ENCODE measurements at places on chromosomes 13 and 19.

DNA sequence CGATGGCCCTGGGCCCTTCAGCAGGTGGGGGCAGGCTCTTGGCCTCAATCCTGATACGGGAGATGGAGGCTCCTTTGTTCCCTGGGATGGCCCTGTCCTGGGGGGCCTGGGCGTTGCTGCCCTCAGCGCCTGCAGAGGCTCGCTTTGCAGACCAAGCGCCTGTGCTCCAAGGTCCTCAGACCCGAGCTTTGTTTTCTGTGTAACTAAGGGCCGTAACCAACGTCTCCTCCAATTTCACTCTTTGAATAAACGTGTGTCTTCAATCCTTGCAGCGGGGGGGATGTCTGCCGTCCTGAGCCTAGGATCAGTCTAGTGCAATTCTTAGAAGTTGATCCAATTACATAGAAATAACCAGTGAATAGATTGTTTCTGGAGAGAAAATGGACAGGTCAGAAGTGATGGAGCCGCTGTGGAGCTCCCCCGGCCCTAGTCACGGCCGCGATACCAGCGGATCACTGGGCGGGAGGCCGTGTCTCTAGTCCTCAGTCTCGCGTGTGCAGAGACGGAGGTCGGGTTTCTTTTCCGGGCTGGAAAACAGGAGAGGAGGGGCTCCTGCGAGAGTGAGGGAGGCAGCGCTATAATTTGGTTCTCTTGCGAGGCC lies 5.3 kb downstream of the PTBP1 start:
- DNase-seq, result no peak

- DNase-seq, result no peak
Observed at GRCh38 chr13:79405501-79405830, 589 bp downstream of the RBM26 start.

DNA sequence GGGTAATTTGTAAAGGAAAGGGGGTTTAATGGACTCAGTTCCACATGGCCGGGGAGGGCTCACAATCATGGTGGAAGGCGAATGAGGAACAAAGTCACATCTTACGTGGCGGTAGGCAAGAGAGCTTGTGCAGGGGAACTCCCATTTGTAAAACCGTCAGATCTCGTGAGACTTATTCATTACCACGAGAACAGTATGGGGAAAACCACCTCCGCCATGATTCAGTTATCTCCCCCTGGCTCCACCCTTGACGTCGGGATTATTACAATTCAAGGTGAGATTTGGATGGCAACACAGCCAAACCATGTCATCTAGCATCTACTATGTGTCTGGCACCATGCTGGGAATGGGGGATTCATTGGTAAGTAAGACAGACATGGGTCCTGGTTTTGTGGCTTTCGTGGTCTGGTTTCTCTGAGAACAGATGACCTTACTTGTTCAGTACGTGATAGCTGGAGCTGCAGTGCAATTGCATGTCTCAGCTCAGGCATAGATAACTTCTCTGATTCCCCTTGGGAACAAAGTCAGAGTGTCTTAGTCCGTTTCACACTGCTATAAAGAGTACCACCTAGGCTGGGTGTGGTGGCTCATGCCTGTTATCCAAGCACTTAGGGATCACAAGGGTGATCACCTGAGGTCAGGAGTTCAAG lies 8.3 kb downstream of the ZNF554 start:
- DNase-seq, result no peak

DNA sequence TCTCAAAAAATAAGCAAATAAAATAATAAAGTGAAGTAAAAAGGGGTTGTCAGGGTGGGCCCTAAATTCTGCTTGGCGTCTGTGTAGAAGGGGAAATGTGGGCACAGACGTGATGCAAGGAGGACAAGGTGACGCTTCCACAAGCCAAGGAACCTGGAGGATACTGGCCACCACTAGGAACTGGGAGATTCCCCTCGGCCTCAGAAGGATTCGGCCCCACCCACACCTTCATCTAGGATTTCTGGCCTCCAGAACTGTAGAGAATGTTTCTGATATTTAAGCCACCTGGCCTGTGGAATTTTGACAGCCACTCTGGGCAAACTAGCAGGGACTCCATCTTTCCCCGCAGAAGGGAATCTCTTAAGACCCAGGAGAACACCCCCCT lies 1.1 kb downstream of the PLEKHJ1 start:
- no peak for DNase-seq

- DNase-seq, result no peak
Observed at GRCh38 chr13:44106266-44107152, 226.8 kb downstream of the LACC1 start.

GRCh38 chr13:96203471-96203870 lies 113.6 kb downstream of the HS6ST3 start:
- no peak for DNase-seq

DNA sequence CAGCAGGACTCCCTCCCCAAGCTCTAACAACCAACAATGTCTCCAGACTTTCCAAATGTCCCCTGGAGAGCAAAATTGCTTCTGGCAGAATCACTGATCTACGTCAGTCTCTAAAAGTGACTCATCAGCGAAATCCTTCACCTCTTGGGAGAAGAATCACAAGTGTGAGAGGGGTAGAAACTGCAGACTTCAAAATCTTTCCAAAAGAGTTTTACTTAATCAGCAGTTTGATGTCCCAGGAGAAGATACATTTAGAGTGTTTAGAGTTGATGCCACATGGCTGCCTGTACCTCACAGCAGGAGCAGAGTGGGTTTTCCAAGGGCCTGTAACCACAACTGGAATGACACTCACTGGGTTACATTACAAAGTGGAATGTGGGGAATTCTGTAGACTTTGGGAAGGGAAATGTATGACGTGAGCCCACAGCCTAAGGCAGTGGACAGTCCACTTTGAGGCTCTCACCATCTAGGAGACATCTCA lies 6.2 kb upstream of the CEACAM5 start:
- DNase-seq, result no peak

DNA sequence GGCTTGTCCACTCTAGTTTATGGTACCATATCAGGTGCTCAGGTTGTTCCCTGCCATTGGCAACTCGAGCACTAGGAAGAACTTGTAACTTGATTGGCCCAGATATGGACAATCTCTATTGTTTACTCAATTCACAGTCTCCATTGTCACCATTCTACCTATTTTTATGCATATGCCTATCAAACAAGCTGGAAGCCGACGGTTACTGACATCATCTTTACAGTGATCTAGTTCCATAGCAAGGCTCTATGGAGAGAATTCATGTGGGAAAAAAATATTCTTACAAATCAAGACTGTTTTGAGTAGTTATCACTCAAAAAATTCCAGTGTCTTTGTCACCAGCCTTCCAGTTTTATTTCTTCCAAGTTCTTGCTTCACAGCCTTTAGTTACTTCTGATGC lies 1006.2 kb upstream of the PRR20A start:
- DNase-seq, result no peak

- DNase-seq, result peak; percentile 53
Observed at GRCh38 chr19:47707135-47707925, 5.9 kb upstream of the EHD2 start.

DNA sequence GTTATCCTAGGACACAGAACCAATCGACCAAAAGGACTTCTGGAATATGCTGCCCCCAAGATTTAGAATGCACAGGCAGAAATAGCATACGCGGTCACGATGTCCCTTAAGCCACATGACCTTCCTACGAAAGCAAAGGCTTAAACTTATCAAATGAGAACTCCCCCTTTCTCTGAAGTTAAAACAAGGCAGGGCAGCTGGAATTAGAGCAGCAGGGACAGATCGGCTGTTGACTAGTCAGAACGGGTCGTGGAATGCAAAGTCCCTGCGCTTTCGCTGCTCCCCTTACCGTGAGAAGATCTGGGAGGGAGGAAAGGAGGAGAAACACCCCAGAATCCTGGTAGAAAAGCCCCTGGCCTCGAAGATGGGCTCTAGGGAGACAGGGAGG lies 799 bp upstream of the USPL1 start:
- DNase-seq, result peak; percentile 14

DNA sequence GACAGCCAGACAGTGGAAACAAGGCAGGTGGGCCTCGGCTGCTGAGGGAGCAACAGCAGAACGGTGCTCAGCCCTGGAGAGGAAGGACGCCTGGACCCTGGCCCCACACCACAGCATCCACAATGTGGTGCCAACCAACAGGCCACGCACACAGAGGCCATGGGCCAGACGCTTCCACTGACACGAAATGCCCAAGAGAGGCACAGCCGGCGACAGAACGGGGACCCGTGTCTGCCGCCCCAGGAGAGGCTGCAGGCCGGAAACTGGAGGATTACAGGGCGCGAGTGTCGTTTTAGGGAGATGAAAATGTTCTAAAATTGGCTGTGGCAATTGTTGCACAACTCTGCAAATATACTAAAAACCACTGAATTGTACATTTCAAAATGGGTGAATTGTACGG lies 69.7 kb downstream of the RASA3 start:
- DNase-seq, result no peak

GRCh38 chr13:41085961-41086585 lies 24.8 kb downstream of the WBP4 start:
- no peak for DNase-seq

DNA sequence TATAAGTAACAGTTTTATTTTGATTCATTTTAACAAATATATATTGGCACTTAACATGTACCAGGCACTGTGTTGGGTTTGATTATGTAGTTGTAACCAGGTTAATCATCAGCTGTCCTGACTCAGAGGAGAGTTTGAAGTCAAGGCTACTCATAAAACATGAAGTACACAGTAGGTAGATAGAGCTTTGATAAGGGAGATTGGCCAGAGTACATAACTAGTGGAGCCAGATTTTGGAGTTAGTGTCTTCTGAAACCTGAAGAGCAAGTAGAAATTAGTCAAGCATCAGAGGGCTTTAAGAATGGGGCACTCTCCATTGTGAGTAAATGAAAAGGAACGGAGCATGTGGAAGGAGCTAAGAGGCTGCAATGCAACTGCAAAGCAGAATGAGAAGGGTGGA lies 333.9 kb downstream of the RFC3 start:
- DNase-seq, result no peak

DNA sequence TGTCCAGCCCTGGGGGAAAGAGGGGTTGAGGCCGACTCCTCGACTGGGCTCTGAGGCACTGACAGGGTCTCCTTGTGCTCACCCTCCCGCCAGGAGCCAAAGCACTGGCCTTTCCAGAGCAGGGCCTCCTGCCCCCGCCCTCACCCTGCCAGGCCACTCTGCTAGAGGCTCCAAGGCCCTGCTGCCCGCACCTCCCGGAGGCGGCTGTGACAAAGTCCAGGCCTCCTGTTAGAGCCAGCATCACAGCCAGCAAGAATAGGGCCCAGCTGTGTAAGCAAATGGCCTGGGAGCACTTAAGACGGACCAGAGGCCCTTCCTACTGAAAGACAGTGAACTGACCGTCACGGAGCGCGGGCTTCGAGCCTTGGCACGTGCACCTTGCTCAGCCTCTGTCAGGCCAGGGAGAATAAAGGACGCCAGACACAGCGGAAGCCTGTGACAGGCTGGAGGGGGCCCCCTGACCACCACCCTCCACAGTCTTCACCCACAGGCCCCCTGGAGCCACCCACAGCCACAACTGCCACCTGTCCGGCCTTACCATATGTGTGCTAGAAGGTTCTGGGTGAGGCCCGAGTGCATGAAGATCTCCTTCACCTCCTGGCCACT lies 50.9 kb downstream of the EPS15L1 start:
- no peak for DNase-seq

GRCh38 chr19:38388349-38389100 lies at the start of gene SPRED3:
Gene SPRED3, plus strand, starts transcription at chr19:38388697. Its CDS starts 1,606 bp downstream, at chr19:38390303.
- DNase-seq, result no peak

DNA sequence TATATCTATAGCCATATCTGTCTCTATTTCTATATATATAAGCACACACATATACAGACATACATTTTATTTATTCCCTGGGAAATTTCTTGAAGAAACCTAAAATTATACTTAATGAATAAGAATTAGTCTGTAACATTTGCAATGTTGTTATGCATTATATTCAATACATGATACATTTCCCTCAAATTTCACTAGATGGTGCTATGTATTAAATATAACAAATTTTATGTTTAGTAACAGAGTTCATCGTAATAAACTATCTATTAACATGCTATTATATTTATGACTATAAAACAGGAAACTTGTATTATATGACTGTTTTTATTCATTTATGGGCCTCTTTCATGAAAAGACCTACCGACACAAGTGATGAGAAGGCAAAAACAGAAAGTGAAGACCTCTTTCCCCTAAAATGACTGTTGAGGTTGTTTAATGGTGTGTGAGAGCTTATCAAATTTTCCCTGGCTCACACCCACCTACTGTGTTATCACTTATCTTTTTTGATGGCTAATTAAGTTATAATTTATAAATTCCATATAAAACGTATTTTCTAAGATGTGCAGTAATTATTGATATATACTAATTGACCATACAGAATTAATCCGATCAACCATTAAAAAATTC lies 881.9 kb downstream of the SLITRK6 start:
- DNase-seq, result no peak

DNA sequence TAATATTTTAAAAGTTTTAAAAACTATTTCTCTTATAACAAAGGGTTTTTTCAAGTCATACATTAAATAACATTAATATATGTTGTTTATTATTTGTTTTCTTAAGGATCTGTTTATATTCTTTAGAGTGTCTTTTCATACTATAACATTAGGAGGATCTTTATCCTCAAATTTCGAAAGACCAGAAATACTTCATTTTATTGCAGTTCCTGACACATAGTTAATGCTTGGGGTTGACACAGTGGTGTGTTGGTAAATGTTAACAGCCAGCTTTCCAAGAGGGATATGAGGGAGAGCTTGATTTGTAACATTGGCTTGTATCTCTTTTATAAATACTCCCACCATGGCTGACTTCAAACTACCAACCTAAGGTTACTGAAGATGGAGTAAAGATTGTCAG lies 126.6 kb upstream of the KLF5 start:
- DNase-seq, result no peak

DNA sequence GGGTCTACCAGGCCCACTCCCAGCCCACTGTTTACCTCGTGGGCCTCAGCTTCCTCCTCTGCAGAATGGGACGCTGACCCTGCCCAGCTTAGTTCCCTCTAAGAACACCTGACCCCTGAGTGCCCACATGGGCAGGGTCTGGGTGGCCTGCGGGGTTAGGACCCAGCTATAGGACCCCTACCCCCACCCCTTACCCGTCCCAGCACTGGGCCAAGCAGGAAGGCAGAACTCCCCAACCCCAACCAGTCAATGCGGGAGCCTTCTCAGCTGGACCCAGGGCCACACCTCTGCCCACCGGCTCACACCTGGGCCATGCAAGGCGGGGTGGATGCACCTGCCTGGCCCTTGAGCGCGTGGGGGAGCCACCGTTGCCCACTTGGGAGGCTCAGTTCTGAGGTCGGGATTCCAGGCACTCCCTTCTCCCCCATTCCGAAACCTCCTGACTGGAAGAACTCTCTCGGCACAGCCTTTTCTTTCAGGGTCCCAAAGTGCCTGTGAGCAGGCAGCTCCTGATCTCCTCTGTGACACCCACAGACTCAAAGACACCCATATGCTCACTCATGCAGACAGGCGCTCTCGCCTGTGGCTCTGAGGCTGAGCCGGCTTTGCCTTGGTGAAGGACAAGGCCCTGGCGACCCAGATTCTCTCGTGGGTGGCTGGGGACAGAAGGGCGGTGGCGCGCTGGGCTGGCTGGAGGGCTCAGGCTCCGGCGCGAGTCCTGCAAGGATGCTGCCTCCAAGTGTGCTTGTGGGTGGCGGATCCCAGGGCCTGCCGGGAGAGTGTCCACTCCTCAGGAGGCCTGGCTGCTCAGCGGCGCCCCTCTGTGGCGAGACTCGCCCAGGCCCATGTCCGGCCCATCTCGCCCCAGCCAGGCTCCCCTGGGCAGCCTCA lies 27.9 kb upstream of the PARP4 start:
- DNase-seq, result no peak

All from stimulated activated CD8-positive, alpha-beta memory T cell treated with anti-CD3 and anti-CD28 coated beads, Interleukin-7, amount 100 ng/mL, for 24 hours (primary cell).